ENCODE measurements at places on chromosomes 5 and 9.

DNA sequence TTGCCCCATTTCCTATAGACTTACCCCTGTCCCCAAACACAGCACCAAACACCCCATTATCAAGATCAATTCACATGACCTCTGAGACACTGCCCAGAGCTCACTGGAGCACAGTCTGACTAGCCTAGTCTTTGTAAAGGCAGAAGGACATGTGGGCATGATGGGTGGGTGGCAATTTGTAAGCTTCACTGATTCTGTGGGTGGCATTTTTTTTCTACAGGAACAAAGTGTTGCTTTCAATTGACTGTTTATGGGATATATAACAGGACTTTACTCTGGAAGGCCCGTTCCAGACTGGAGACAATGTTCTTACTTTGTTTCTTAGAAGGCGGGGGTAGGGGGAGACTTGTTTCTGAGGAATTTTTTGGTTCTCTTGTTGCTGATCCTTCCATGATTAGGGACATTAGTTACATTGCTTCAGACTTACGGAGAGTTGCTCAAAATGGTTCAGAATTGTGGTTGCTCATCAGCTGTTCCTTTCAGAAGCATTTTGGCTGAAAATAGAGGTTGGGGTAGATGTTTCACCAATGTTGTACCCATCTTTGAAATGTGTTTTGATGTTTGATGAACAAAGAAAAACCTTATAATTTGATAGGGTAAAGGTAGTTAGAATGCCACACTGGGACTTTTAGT lies 20.2 kb downstream of the NNT start:
- H3K27ac ChIP-seq: no peak overlapping the region
- no peaks in the 10 kb centered on the region for H3K27me3 ChIP-seq
- peaks cover 5% of the 10 kb centered on the region for H3K4me1 ChIP-seq
- no peak for DNase-seq
- H3K36me3 ChIP-seq: peaks cover 43% of the 10 kb centered on the region

DNA sequence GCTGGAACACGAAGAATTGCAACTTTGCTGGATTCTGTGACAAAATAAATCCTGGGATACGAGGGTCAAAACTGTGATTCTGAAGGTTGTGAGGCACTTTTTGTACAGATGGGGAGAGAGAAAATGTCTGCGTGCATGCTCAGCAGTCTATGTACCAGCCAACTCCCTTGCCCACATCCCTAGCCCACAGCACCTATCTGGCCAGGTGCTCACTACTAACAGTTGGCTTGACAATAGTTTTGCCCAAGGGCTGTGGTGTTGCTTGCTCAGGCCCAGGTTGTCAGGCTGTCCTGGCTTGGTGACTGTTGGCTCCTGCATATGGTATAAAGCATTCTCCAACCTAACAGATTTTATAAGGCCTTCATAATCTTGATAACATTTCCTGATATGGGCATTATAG lies 102.0 kb downstream of the DMRT2 start:
- DNase-seq: no peak
- no peaks in the 10 kb centered on the region for H3K27me3 ChIP-seq
- H3K36me3 ChIP-seq: no peaks in the 10 kb centered on the region
- no peaks in the 10 kb centered on the region for H3K4me1 ChIP-seq
- no peak overlapping the region for H3K4me3 ChIP-seq

DNA sequence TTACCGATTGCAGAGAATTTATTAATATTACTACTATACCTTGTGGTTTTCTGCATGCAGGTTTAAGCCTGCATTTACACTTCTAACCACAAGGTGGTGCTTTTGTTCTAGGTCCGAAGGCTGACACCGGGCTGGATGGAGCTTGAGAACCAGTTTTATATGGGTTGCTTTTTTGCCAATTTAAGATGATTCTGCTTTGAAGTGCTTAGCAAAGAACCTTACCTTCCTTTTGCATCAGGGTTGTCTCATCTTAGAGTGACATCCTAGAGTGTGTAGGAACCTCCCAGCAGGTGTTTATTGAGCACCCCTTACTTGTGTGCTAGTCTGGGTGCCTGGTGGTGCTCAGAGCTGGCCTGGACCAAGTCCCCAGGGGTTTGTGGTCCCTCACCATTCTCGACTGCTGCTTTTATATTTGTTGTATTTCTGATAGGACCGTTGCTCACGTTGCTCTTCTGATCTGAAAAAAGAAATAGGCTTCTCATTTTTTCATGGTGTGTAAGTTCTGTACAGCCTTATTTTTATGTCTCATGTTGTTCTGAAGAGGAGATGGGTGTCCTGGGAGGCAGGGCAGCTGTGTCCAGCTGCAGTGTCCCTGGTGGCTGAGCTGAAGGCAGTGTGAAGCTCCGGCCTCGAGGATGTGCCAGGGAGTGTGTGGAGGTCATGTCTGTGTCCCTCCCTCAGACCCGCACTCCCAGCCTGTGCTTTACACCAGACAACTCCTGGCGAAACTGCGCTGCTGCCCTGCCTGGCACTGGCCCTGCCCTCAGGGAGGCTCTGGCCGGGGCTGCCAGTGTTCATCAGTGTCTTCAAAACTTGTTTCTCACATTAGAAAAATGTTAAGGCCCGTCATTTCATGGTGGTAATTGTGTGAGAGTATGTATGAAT lies 54.3 kb downstream of the EHMT1 start:
- no peak overlapping the region for H3K27ac ChIP-seq
- H3K4me3 ChIP-seq: no peak overlapping the region
- peaks cover 14% of the 10 kb centered on the region for H3K36me3 ChIP-seq

- no peak overlapping the region for H3K4me3 ChIP-seq
- DNase-seq: no peak
- no peaks in the 10 kb centered on the region for H3K4me1 ChIP-seq
Observed at GRCh38 chr9:97076238-97076637, 37.3 kb upstream of the CTSV start.

DNA sequence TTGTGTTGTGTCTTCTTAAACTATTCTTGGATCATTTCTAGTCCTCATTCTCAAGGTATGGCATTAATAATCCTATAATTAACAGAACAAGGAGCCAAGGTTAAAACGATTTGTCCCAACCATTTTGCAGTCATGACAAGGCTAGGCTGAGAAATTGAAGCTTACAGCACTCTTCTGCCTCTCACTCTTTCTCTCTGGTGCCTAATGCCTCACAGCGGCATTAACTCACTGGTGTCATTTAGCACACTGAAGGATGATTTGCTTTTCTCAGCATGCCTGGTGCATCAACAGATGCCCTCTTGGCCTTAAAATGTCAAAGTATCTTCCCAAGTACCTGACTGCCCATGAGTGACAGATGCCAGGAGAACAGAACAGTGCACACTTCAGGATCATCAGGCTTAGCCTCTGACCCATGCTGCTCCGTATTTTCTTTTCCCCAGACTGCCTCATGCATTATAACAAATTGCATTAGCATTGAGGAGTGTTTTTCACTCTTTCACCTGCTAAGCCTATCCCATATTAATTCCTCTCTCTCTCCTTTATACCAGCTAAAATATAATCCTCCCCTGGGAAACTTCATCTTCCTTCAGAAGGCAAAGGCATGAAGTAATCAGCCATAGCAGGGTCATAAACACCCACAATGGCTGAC lies 61.1 kb upstream of the SV2C start:
- DNase-seq: no peak
- H3K4me3 ChIP-seq: no peak overlapping the region
- H3K27ac ChIP-seq: no peak overlapping the region
- H3K4me1 ChIP-seq: no peaks in the 10 kb centered on the region
- peaks cover 24% of the 10 kb centered on the region for H3K27me3 ChIP-seq
- no peaks in the 10 kb centered on the region for H3K36me3 ChIP-seq

DNA sequence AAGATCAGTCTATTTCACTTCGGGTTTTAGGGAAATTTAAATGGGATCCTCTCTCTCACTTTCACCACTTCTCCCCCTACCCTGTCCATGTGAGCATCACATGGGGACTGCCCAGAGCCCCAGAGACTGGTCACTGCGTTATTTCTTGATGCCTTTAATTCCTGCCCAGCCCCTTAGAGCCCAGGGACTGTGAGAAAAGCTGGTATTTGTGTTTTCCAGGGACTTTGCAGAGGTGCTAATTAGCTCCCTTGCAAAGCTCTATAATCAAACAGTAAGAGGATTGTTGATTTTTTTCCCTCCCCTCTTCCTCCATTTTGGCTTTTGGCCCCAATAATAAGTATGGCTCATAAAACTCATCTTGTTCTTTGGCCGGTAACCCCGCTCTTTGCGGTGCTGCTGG lies 35.6 kb downstream of the NTRK2 start:
- H3K36me3 ChIP-seq: no peaks in the 10 kb centered on the region
- no peak overlapping the region for H3K27ac ChIP-seq
- peaks cover 24% of the 10 kb centered on the region for H3K4me1 ChIP-seq

DNA sequence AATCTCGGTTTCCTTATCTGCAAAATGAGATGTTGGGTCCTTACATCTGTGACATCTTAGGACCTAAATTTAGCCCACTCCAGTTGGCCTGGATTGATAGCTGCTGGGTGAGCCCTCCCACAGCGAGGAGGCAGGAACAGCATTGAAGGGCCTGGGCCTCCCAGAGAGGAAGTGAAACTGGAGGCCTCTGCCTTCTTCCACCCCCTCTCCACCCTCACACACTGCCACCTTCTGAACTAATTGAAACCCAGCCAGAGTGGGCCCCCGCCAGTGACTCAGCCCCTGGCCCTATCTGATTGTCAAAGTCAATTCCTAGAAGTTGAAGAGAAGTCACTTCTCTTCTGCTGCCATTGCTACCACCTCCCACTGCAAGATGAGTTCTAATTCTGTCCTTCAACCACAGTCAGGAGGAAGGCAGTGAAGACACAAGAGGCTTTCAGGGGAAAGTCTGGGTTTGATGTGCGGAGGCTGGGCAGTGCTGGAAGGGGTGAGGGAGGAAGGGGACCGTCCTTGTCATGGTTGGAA lies 55.2 kb upstream of the NEK6 start:
- H3K27me3 ChIP-seq: no peaks in the 10 kb centered on the region
- peak overlapping the region; percentile 75 for H3K4me3 ChIP-seq
- peak overlapping the region; percentile 94 for H3K27ac ChIP-seq
- H3K36me3 ChIP-seq: peaks cover 15% of the 10 kb centered on the region

DNA sequence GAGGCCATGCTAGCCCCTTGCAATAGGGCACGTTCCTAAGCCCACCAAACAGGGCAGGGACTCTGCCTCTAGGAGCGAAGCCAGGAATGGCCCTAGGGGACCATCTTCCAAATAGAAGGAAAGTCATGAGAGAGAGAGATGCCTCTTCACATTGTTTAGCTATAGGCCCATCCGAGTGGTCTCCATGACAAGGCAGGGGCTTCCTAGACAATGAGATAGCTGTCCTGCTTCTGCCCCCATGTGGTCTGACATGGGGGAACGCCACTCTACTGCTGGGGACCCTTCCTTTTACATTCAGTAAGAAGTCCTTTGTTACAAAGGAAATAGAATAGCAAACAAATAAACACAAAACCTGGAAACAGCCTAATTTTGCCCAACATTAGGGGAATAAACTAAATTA lies 17.9 kb upstream of the KIF4B start:
- H3K27me3 ChIP-seq: peaks cover 20% of the 10 kb centered on the region
- H3K4me1 ChIP-seq: no peaks in the 10 kb centered on the region
- no peak for DNase-seq
- H3K36me3 ChIP-seq: no peaks in the 10 kb centered on the region
- no peak overlapping the region for H3K27ac ChIP-seq

DNA sequence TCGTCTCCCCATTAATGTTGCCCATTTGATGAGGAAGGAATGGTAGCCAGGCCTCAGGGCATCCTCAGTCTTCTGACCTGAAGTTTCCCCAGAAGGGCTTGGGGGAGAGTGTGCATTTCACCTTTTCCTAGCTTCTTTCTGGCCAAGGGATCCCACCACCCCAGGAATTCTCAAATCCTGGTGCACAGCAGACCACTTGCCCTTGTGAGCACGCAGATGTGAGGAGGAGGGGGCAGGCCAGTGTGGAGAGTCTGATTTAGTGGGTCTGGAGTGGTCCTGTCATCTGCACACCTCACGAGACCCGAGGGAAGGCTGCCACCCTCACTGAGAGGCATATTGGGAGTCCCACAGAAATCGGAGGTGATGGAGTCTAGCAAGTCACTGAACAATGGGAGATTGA lies 64.3 kb downstream of the CXXC5 start:
- peaks cover 39% of the 10 kb centered on the region for H3K27me3 ChIP-seq
- H3K36me3 ChIP-seq: no peaks in the 10 kb centered on the region
- DNase-seq: no peak
- H3K4me3 ChIP-seq: no peak overlapping the region
- no peak overlapping the region for H3K27ac ChIP-seq

All from activated CD4-positive, alpha-beta T cell treated with anti-CD3 and anti-CD28 coated beads, Interleukin-2, amount 10 ng/mL, durations not matched to agents 24 days and 14 days (primary cell).